ENCODE measurements at places on chromosomes 11 and 22. TPM values are rescaled to one million over a fixed set of nuclear protein-coding genes. Genes with fewer than 3 reads are reported as not detected.

Gene BBOX1
- not detected for total RNA-seq

Gene OR8D1
- total RNA-seq: not detected

Gene CLP1
- total RNA-seq: 26.8 TPM

Gene VPREB1
- total RNA-seq: not detected

Gene MTMR3
- 8.1 TPM for total RNA-seq

Gene MUC6
- total RNA-seq: 0.01 TPM

Gene PDGFB
- 3.7 TPM for total RNA-seq

Gene OR8B3
- total RNA-seq: not detected

Gene CXCR5
- 0.10 TPM for total RNA-seq

Gene CUL5
- total RNA-seq: 11.7 TPM

Gene KRTAP5-7
- not detected for total RNA-seq

Gene SHANK2
- 8.8 TPM for total RNA-seq

Gene CLCF1
- 42.2 TPM for total RNA-seq

Gene CHRDL2
- total RNA-seq: 4.1 TPM

Gene FOSL1
- 130 TPM for total RNA-seq

Gene P2RX6
- 0.84 TPM for total RNA-seq

Gene SHANK3
- 4.5 TPM for total RNA-seq

Gene CECR2
- 0.14 TPM for total RNA-seq

Gene PYGM
- 0.13 TPM for total RNA-seq

Gene SAA1
- 2.6 TPM for total RNA-seq

Gene AIP
- total RNA-seq: 47.3 TPM

Gene TRIM49D1
- total RNA-seq: not detected

Gene HSPB2
- total RNA-seq: not detected

Gene KCNJ1
- total RNA-seq: not detected

Gene LRRC4C
- total RNA-seq: not detected

Gene FGF3
- not detected for total RNA-seq
